ENCODE measurements at places on chromosomes 2 and 18.
A peak's percentile ranks its signal among the peaks of the same experiment; 100 is the strongest.

GRCh38 chr2:232927032-232927792 lies 57.1 kb downstream of the SNORC start:
- DNase-seq = no peak

DNA sequence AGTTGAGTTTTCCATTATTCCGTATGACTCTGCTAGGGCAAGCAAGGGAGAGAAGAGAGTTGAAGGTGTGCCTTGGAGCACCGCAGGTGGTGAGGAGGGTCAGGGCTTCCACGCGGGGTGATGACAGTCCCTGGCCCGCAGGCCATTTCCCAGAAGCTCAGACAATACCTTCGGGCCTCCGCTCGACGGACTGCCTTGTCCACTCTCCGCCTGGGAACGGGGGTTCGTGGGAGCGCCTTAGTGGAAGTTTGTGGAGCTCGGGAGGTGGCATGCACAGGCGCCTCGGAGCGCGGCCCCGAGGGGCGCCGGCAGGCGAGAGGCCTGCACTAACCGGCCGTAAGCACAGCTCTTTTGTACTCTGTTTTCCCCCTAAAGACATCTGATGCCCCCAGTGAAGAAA lies 69.8 kb downstream of the ARHGEF33 start:
- no peak for DNase-seq

DNA sequence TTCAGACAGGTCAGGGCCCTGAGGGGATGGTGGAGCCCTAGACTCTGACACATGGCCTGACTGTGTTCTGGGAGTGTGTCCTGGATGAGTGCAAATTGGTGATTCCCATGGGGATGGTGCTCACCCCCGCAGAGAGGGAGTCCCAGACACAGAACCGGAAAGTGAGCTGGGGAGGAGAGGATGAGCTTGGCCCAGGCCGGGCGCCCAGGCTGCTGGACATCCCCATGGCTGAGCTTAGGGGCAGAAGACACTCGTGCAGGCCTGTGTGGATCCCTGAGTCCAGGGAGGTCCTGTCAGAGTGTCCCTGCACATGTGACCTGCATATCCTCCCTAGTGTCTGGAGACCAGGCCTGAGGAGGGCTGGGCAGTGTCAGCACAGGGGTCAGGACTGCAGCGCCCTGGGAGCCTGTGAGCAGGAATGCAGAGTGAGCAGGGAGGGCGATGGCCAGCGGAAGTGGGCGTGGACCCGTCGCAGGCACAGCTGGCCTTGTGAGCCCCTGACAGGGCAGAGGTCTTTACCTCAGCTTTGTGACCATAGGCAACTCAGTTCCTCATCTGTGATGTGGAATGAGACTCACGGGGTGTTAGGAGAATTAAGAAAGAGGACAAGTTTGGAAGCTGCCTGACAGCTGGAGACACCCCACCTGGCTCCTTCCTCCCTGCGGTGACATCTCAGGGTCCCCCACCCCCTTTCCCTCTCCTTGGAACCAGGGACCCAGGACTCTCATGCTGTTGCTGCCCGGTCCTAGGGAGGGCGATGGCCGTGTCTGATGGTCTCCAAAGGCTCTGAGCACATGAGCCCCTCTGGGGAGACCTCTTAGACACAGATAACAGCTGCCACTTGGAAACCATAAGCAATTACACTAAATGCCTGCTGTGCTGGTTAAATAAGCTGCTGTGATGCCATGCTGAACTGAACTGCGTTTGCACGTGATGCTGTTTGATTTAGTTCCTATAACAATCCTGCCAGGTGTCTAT lies 62.6 kb upstream of the HS6ST1 start:
- DNase-seq = no peak

- no peak for DNase-seq
Measured at GRCh38 chr18:33757037-33757436, 179.0 kb downstream of the ASXL3 start.

DNA sequence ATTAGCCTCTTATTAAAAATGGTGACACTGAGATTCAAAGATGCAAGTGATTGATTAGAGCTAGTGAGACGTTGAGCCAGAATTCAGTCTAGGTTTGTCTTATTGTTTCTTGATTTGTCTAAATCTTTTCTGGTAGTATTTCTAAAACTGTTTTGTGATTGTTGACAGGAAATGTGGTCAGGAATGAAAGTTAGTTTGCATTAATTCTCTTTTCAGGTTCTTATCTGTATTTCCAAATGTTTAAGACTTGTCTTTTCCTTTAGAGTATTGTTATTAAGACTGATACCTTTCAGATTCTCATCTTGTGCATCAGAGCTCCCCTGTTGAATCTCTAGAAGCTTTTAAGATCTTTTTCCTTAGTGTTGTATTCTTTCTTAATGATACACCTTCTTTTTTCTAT lies 89.3 kb downstream of the MBD5 start:
- no peak for DNase-seq

DNA sequence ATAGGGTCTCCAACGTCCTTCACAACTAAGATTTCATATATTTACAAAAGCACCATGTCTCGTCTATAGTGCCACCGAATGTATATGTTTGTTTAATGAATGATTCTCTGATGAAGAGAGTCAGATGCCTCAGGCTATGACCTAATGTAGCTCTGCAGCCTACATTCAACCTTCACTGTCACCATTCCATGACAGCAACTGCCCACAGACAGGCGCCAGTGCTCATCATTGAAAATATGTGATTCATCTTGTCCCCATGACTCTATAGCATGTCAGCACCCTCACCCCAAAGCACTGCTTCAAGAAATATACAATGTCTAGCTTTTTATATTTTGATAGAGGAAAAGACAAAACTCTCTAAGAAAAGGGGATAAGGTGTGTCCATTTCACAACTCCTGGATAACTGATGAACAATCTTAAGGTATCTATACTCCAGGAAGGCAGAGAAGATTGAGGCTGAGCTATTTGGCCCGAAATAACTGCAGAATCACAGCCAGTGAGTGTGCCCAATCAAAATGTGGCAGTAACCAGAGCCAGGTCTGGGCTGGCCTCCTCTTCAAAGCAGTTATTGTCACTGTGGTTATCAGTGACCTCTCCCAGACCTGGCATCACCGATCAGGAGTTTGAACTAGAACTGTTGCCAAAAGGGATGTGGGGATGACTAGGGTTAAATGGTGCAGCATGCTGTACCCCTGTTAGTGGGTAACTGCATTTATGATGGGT lies 246.6 kb downstream of the SETBP1 start:
- no peak for DNase-seq

- DNase-seq = peak; percentile 66
Measured at GRCh38 chr2:29115797-29116781, 874 bp downstream of the CLIP4 start.

GRCh38 chr18:48164701-48165100 lies 234.2 kb upstream of the SMAD2 start:
- DNase-seq = no peak

DNA sequence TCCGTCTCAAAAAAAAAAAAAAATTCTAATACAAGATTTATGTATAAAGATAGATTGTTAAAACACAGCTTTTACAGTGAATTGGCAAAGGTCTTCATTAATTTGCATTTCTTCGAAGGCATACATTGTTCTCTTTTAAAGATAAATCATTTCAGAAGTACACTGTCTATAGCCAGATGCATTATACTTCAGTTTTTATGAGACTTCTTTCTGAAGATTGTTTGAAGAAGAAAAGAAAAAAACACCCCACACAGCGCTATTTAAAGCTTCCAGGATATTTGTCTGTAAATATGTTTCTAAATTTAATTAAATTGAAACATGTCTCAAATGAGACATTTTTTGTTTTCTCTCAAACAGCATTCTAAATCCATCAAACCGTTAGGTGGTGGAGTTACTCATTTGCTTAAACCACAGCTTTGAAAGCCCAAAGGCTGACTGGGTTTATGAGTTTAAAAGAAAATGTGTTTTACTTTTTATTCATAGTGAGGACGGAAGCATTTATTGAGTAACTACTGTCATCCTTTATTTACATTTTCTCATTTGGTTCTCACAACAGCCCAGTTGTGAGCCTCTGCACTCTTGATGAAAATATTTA lies 42.4 kb upstream of the C1GALT1C1L start:
- no peak for DNase-seq

GRCh38 chr2:61736953-61737352 lies 116.9 kb downstream of the FAM161A start:
- DNase-seq = no peak

- no peak for DNase-seq
Measured at GRCh38 chr2:172735582-172736423, at the start of gene RAPGEF4. RAPGEF4 (plus strand) TSS chr2:172735845; CDS start chr2:172735984, 139 bp downstream.

GRCh38 chr2:226017537-226017936 lies 618.0 kb downstream of the NYAP2 start:
- no peak for DNase-seq

GRCh38 chr18:55515941-55516710 lies 71.9 kb downstream of the TCF4 start:
- DNase-seq = no peak

- DNase-seq = no peak
Measured at GRCh38 chr2:105683011-105683492, 61.7 kb upstream of the NCK2 start.

- no peak for DNase-seq
Measured at GRCh38 chr2:38130876-38131275, 54.9 kb upstream of the CYP1B1 start.

DNA sequence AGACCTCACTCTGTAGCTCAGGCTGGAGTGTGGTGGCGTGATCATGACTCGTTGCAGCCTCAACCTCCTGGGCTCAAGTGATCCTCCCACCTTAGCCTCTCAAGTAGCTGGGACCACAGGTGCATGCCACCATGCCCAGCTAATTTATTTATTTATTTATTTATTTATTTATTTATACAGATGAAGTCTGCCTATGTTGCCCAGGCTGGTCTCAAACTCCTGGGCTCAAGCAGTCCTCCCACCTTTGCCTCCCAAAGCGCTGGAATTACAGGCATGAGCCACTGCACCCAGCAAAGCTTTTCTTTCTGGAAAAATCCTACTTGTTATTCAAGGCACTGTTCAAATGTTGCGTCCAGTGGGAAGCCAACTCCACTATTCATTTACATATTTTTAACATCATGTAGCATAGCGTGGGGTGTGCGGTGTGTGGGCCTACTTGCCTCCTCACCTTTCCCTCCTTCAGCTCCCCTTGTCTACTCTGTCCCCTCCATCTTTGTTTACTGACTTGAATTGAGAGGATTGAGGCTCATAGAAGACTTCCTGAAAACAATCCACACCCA lies 6.8 kb upstream of the RHOB start:
- no peak for DNase-seq

- no peak for DNase-seq
Measured at GRCh38 chr2:16647992-16648617, 17.5 kb downstream of the CYRIA start.

- DNase-seq = no peak
Measured at GRCh38 chr2:241763551-241764274, 12.9 kb upstream of the GAL3ST2 start.

- DNase-seq = no peak
Measured at GRCh38 chr18:26511339-26512071, 36.8 kb downstream of the KCTD1 start.

- no peak for DNase-seq
Measured at GRCh38 chr18:6423289-6423688, 8.6 kb upstream of the L3MBTL4 start.

- no peak for DNase-seq
Measured at GRCh38 chr2:62293490-62294271, 97.8 kb downstream of the B3GNT2 start.

DNA sequence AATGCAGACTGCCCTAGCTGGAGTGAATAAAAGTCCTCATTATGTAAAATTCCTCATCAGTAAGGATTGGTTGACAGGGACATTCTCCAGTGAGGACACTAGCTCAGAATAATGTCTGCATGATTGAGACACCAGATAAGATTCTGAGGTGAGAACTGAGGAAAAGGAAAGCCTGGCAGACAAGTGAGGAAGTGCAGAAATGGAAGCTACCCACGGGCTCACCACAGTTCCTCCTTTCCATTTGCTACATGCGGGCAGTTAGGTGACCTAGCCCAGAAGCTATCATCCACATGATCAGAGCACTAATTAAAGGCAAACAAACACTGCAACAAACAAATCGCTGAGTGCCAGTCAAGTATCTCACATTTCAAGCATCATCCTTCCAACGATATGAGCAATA lies 27.7 kb downstream of the NETO1 start:
- no peak for DNase-seq

- no peak for DNase-seq
Measured at GRCh38 chr2:232894251-232894650, 24.2 kb downstream of the SNORC start.

GRCh38 chr18:22814329-22814703 lies 118.8 kb upstream of the RBBP8 start:
- DNase-seq = no peak

DNA sequence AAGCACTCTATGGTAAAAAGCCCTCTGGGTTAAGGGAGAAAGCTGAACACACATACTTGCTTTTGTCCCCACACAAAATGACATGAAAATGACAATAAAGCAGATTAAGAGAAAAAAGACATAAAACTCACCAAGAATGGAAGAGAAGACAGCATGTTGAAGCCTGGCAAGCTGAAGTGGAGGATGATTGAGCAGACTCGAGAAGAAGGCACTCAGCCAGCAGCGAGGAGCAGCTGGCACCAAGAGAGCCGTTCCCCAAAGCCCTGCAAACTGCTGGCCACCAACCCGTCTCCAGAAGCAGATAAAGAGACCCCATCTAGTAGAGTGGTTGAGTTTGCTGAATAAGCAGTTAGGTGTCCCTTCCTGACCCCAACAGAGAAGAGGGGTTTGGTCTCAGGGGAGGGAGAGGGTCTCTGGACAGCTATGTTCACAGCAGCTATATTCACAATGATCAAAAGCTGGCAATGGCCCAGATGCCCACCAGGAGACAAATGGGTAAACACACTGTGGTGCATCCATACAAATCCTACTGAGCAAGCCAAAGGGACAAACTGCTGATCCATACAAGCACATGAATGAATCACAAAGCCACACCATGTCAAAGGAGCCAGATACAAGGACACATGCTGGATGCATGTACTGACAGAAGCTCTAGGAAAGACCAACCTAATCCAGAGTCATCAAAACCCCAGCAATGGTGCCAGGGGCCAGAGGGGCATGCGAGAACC lies 36.9 kb downstream of the FAM168B start:
- no peak for DNase-seq

DNA sequence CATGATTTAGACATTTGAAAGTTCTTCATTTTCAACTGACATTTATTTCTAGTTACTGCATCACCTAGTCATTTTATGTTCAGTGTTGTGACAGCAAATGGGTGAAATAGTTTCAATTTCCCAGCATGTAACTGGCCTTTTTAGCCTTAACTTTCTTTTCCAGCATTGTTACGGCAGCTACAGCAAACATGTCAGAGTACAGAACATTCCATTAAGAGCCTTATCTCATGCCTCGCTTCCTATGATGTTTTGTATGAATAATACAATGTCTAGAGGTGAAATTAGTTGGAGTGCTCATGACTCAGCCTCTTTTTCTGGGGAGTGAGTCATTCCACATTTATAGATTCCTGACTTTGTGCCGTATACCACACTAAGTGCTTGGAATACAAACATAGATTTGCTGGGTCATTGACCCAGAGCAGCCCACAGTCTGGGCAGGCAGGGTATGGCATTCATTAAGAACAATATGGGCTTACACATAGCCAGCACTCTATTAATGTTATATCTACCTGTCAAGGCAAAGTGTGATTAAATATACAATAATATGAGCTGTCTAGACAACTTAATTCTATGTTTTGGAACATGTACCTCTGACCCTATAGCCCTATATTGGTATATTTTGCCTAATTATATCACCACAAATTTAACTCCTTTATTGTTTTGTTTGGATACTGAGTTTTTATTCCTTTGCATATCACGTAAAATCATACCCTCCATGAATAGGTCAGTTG lies 72.2 kb downstream of the MAP2 start:
- DNase-seq = no peak

GRCh38 chr2:3575534-3576262 lies 638 bp downstream of the RPS7 start:
- peak; percentile 25 for DNase-seq
